ENCODE measurements at places on chromosomes 12 and 14. TPM values are rescaled to one million over a fixed set of nuclear protein-coding genes. Genes with fewer than 3 reads are reported as not detected.

GRCh38 chr12:98221243-98221808 lies 294.1 kb upstream of the TMPO start:
- DNase-seq: no peak

DNA sequence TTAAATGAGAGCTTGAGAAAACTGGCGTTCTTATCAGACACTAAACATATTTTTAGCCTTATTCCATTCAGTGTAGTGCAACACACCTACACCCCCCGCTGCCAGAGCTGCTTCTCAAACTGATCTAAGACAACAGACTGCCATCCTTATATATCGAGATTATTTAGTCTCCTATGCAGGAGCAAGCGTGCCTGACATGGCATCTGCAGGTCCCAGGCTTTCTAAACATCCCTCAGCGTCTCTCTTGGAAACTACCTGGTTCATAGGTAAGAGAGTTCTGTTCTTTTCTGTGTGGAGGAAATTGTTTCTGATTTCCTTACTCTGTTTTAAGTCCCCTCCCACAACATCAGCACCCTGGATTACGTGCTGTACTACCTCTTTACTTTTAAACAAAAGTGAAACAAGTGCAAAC lies 117.1 kb upstream of the PTPRB start:
- no peak for DNase-seq

DNA sequence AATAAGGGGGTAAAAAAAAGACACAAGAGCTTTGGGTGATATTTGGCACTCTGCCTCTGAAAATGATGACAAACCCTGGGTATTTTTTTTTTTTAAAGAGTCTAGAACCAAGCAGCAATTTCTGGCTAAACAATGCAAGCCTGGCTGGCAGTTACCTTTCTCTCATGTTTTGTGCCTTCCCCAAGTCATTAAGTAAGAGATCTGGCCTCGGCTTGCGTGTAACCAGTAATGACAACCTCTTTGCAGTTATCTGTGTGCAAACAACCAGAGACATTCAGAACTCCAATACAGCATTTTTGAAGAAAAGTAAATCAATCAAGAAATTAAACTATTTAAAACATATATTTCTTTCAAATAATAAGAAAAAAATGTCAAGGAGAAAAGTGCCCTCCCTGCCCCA lies 167.5 kb downstream of the KCNC2 start:
- no peak for DNase-seq

- DNase-seq: no peak
Observed at GRCh38 chr12:88553941-88554658, 26.2 kb downstream of the KITLG start.

DNA sequence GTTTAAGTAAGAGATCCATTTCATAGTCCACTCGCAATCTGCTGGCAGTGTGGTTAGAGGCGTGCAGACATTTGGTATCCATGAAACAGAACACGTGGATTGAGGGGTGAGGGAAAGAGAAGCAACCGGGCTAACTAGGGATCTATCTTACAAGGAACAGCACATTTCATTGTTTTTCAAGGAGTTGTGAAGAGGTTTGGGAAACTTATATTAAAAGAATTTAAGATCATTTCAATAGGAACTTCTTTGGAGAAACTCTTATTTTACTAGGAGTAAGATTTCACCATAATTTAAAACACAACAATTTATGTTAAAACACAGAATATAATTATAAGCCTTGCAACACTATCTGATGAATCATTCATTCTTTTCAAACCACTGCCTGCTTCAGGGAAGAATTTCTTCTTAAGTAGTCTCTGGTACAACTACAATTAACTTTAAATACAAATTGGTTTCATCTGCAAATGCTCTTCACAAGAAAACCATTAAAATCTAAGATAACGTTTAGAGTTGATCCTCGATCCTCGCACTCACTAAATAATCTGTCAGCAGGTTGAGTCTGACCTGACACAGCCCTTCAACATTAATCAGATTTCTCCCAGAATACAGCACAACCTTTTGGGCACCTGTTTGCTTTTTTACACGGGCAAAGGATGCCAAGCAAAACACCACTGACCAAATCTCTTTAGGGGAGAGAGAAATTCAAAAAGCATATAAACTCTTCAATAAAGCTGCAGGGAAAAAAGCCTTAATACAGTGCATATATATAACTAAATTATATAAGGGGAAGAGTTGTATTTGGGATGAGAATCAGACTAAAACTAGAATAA lies 27.3 kb downstream of the PPTC7 start:
- peak; percentile 30 for DNase-seq

- DNase-seq: peak; percentile 79
Observed at GRCh38 chr12:104671409-104672095, 214.8 kb downstream of the CHST11 start.

DNA sequence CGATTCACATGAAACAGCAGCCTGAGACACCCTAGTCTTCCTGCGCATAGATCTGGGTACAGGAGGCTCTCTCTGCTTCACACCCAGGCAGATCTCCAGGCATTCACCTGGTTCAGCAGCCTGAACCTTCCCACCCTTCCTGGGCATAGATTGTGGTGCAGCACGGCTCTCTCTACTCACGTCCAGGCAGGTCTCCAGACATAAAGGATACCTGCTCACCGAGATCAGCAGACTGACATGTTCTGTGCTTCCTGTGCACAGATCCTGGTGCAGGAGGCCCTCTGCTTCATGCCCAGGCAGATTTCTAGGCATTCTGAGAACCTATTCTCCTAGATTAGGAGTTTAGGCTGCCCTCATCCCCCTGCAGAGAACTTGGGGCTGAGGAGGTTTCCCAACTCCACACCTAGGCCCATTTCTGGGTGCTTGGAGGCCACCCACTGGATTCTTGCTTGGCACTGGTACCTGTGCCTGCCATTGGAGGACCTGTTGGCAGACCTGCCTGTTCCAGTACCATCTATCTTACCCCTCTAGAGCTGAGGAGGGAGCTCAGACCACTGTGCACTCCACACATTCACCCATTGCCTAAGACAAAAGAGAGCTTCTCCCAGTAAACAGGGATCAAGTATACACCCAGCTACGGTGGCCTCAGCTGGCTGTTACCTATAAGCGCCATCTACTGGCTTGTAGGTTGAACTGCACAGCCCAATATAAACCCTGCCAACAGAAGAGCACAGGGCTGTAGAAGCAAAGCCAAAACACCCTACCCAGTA lies 28.0 kb upstream of the GARIN6 start:
- peak; percentile 19 for DNase-seq

DNA sequence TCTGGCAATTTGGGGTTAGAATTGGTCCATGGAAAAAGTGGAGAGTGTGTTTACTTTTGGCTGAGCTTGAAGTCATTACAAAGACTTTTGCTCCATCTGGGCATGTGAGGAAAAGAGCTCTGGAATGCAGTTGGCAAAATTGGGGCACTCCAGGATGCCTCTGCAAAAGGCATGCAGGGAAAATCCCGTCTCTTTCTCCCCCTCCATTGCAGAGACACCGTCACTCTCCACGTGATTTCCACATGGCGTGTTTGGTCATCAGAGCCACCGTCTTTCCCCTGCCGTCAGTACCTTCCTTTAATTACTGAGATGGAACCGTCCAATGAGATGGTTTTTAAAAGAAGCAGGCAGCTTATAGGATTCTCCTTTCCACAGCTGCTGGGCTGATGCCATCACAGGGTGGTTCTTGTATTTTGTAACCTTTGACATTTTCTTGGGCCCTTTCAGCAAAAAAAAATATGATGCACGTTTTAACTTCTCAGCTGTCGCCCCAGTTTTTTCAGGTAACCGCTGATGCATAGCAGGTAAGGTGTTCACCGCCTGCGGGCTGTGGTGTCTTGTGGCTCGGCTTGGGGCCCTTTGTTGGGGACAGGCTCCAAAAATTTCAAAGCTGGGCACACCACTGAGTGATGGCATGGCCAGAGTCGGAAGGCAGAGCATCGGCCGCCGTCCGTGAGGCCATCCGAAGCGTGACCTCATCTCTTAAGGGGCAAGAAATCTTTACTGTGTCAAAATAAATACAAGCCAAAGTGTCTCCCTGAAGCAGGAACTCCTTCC lies 68.4 kb downstream of the CACNA1C start:
- no peak for DNase-seq

- DNase-seq: no peak
Observed at GRCh38 chr14:75984674-75985073, 889 bp upstream of the IFT43 start.

- peak; percentile 18 for DNase-seq
Observed at GRCh38 chr12:49903700-49904423, at the start of gene FAIM2. Gene FAIM2, minus strand, starts transcription at chr12:49903900. Its CDS starts 108 bp downstream, at chr12:49903792.

DNA sequence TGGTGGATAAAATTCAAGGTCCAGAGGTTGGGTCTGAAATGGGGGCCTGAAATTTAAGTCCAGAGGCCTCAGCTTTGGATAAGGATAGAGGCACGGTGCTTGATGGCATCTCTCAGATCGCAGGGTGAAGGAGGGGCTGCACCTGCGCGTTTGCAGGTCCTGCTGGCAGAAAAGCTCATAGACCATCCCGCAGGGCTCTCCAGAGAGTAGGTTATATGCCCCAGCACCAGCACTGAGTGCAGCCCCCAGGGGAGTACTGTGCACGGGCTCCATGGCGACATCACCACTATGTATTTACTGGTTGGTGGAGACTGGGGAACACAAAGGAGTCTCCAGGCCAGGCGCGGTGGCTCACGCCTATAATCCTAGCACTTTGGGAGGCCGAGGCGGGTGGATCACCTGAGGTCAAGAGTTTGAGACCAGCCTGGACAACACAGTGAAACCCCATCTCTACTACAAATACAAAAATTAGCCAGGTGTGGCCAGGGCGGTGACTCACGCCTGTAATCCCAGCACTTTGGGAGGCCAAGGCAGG lies 4.3 kb upstream of the CD63 start:
- DNase-seq: no peak

The COCH gene
- total RNA-seq: 6.2 TPM

The ST8SIA1 gene
- total RNA-seq: 0.20 TPM

All from MG63 (cell line).